ENCODE measurements at places on chromosomes 1 and 21. TPM values are rescaled to one million over a fixed set of nuclear protein-coding genes. Genes with fewer than 3 reads are reported as not detected.
A peak's percentile ranks its signal among the peaks of the same experiment; 100 is the strongest.

DNA sequence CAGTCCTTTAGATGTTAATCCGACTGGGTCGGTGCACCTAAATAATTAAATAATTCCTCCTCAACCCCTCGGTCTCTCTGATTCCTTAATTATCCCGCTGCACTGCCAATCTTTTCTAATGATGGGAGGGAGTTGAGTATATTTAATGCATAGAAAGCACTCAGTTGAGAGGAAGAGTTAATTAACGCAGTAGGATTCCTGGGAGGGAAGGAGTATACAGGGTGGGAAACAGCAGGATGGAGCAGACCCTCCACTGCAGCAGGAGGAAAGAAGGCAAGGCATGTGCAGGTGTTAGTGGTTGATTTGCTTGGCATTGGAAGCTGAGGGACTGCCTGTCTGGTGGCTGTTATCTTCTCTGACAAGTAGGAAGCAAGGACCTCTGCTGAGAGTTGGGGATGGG is 9.9 kb upstream of the REN start:
- DNase-seq = no peak

GRCh38 chr1:46487818-46488218 is 1.8 kb upstream of the DMBX1 start:
- no peak for DNase-seq

DNA sequence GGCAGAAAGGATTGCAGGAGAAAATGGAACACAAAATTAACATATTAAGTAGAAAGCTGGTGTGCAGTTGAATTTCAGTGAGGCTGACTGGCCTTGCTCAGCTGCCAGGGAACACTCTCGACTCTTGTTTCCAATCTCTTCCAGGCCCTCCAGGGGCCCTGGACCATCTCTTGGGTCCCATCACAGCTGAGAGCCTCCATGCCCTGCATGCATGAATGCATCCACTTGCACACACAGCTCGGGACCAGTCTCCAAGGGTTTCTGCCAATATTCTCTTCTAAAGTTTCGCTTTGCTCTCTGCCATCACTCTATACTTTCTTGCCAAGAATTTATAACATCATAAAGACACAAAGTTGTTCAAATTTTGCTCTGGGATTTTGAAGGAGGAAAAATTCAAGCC is 200.3 kb downstream of the DSCAM start:
- no peak for DNase-seq

DNA sequence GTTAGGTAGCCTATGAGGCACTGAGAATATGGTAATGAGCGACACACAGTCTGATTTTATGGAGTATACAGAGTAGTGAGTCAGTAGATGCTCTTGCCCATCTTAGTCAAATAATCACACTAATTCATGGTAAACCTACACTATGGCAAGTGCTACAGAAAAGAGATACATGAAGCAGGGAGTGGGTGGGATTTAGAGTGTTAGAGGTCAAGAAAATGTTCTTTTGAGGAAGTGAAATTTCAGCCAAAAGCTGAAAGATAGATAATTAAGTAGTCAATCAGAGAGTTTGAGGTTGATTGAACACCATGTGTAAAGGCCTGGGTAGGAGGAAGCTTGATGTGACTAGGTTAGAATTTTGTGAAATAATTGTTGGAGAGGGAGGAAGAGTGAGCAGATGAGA is 14.7 kb downstream of the MDM4 start:
- DNase-seq = no peak

DNA sequence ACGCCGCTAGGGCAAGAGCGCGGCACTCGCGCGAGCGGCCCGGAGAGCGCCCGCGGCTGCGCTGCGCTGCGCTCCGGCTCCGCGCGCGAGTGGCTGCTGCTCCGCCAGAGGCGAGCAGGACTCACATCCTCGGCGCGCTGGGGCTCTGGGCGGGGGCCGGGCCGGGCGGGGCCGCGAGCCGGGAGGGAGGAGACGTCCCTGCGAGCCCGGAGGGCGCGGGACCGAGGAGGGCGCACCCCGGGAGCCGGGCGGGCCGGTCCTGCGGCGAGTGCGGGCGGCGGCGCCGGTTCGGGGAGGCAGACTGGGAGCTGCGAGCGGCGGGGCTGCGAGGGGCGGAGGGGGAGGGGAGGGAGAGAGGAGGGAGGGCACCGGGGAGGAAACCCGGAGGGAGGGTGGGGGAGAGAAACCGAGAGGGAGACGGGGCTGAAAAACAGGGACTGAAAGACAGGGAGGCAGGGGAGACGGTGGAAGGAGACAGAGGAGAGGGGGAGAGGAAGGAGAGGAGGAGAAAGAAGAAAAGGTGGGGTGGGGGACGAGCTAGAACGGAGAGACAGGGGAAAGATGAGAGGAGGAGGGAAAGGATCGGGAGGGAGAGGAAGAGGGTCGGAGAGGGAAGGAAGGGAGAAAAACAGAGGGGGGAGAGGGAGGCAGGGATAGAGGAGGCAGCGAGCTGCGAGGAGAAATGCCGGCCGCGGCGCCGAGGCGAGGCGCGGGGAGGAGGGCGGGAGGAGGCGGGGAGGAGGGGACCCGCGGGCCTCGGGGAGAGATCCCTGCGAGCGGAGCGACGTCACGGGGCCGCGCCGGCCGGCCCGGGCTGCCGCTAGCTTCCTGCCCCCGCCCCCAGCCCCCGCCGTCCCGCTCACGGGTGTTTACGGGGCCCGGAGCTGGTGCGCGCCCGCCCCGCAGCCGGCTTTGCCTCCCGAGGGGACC is at the start of gene CAMK2N1:
TSS of gene CAMK2N1 (minus strand) at position 684 of the 930 bp plus-strand sequence. CDS start 831 bp downstream, outside the sequence.
- DNase-seq = peak; percentile 60

DNA sequence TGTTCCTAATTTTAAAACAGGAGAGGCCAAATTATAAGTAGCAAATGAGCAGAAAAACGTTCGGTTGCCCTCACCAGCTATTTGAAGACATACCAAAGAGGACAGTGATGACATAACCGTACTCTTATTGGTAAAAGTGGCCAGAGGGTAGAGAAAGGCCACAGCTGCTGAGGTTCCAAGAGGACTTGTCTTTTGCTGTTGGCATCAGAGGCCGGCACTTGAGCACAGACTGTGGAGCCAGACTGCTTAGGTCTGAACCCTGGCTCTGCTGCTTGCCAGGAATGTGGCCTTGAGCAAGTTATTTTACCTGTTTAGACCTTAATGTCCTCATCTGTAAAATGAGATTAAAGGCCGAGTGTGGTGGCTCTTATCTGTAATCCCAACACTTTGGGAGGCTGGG is 14.9 kb downstream of the ETV3L start:
- DNase-seq = no peak

DNA sequence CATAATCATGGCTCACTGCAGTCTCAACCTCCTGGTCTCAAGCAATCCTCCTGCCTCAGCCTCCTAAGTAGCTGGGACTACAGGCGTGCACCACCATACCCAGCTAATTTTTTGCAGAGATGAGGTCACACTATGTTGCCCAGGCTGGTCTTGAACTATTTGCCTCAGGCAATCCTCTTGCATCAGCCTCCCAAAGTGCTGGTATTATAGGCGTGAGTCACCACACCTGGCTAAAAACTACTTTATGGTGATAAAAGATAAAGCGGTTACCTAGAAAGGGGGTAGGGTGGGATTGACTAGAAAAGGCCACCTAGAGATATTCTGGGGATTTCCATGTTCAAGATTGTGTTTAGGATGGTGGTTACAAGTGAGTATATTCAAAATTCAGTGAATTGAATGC is 5.0 kb downstream of the TSTD1 start:
- DNase-seq = no peak

Gene LRRC8B
- polyA plus RNA-seq = 11.7 TPM

Gene DTL
- 24.5 TPM for polyA plus RNA-seq

Gene FMO3
- 0.28 TPM for polyA plus RNA-seq

Gene HES2
- 0.78 TPM for polyA plus RNA-seq

Measured in left kidney (tissue), 8 donors.